Eye (tissue), 1 donor: ENCODE measurements at places on chromosomes 3 and 15.

DNA sequence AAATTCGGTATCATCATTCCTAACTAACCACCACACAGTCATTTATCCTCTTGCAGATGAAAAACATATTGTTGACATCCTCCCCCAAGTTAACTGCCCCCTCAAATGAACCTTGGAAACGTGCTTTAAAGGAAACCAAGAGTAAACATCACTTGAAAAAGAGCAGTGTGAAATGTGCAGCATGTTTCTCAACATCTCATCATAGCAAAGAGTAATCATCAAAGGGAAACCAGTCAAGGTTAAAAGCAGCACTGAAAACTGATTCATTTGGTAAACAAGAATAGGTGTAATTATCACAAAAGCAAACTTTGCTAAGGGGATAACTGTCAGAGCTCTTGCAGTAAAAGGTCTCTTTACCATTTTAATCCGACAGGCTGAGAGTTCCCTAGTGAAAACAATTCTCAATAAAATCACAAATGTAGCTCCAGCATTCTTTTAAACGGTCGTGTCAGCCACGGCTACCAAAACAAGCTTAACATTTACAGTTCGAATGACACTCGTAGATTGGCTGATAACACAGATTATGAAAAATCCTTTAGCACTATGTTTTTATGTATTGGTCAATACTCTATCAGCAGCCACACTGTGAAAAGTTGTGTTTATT, 461.0 kb downstream of the GBE1 start:
- no peak for DNase-seq

DNA sequence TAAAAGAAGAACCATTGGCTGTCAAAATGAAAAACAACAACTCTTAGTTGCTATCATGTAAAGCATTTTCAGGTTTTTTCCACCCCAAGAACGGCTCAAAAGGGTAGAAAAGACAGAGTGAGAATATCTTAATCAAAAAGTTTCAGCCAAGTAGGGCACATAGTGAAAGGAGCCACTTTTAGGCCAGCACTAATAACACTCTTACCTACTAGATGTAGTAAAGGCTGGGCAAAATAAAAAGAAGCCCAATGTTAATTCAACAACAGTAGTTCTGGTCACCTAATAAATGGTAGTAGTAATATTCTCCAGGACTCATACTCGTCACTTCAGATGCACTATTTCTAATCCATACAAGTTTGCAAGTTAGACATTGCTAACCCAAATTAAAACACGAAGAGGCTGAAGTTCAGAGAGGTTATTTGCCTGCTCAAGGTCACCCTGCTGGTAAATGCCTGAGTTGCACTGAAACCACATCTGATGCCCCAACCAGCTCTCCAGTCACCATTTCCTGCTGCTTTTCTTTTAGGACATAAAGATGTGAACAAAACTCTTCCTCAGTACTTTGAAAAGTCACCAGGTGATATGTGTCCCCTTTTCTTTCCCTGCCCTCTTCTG, 7.5 kb downstream of the GOLIM4 start:
- no peak for DNase-seq

DNA sequence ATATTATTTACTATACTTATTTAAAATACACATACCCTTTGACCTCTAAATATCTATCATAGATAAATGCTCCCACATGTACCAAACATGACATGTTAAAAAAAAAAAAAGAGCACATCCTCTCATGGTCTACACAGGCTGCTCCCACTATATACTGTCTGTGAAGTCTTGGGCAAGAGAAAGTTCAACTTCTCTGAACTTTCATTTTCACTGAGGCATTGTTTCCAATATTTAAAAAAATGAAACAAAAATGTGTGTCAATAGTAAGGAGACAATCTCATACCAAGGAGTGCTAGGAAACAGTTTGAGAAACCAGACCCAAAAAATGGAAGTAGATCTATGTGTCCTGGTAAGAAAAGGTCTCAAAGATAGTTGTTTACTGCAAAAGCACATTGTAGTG, 29.3 kb downstream of the SLC4A7 start:
- no peak for DNase-seq

DNA sequence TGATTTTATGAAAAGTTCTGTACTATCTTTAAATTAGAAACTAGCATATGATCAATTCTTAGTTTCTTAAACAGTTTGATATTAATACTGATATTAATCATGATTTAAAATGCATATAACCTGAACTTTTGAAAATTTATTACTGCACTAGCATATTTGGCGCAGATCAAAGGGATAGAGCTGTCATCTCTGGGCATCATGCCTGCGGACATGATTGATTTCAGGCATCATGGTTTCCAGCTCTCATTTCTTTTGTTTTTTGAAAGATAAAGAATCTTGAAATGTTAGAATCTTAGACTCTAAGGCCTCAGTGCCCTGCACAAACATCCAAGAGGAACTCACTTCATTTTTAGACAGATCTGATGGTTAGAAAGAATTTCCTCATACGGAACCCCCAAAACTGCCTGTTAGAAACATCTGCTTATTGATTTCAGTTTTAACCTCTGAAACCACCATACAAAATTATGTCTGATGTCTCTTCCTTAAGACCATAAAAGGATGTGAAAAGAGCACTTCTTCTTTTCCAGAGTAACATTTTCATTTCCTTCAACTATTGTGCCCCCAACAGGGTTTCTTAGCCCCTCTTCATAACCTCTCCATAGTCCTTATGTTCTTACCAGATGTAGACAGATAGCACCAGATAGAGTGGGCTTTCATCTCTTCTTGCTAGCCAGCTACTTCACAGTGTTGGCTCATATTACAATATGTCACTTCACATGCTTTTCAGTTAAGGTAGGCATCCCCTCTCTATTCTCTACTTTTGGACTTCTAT, 110.8 kb downstream of the BBX start:
- DNase-seq, result no peak
